NCI-H460 (cell line): ENCODE measurements at places on chromosomes 3 and 15. TPM values are rescaled to one million over a fixed set of nuclear protein-coding genes. Genes with fewer than 3 reads are reported as not detected.

GRCh38 chr3:184733181-184733580, 21.3 kb upstream of the MAGEF1 start:
- DNase-seq = no peak

DNA sequence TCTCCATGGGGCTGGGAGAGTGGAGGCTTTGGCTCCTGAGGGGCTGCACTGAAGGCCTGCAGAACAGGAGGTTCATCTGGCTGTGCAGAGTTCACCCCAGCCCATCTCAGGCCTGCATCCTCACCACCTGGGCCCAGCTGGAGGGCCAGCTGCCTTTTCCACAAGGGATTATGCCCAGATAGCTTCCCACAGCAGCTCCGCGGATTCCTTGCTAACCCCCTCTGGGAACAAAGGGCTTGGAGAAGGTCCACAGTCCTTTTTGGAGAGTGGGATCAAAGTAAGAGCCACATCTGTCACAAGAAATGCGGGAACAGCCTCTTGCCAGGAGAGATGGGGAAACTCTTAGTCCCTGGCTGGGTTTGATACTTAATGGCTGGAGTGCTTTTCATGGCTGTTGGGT, 164.7 kb upstream of the RGMA start:
- DNase-seq = no peak

DNA sequence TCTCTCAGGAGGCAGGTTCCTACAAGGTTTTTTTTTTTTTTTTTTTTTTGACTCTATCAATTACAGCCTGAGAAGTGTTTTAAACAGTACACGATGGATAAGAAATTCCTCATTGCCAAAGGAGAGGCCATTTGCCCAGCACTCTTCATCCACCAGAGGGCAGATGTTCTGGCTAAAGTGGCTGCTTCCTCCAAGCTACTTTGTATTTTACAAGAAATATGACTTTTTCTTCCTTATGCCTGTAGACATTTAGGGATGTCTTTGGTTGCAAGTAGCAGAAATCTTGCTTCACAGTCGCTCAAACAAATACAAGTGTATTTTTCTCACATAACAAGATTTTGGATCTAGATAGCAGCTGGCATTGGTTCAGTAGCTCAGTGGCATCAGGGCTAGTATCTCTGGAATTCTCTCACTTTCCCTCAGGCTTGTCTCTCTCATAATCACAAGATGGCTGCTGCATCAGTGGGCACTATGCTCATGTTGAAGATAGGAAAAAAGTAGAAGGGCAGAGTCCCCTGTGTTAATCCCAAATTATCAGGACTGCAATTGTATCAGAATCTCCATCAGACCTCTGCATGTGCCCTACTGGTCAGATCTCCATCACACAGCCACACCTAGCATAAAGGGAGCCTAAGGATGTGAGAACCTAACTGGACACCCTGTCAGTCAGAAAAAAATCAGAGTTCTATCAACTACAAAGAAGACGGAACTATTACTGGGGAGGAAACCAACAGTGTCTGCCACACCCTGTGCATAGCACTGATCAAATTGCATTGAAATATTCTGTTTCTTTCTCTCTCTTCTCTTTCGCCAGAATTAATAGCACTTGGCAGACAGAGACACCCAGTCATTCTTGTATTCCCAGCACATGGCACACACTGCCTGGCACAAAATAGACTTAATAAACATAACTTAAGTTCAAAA, 138.9 kb upstream of the COL8A1 start:
- DNase-seq = peak; percentile 67

GRCh38 chr3:189340680-189341460, 169.1 kb downstream of the TPRG1 start:
- peak; percentile 12 for DNase-seq

GRCh38 chr3:108914774-108915641, 38.7 kb downstream of the GUCA1C start:
- DNase-seq = peak; percentile 68

GRCh38 chr15:47184003-47184907, 533.0 kb upstream of the SEMA6D start:
- DNase-seq = no peak

GRCh38 chr15:38070778-38071177, 136.3 kb downstream of the TMCO5A start:
- no peak for DNase-seq

DNA sequence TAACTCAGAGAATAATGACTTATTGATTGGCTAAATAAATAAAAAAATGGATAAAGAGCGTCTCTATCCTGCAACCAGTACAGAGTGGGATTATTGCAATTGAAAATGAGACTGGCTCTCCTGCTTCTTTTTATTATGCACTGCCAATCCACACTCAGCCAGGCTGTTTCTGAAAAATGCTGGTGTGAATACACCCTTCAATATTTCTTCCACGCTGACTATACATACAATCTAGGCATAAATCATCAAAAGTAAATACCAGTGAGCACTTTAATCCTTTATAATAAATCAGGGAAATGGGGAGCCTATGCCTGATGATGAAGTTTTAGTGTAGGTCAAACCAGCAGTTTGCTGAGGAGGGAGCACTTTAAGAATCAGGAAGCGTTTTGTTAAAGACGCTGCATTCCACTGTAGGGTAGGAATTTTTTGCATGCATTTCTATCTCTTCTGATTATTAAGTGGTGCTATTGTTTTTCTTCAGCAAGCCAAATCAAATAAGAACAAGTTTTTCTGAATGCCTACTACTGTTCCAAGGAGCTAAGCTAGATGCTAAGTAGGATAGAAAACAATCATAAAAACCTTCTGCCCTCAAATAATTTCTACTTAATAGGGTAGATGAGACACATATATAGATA, 781.5 kb downstream of the TBL1XR1 start:
- no peak for DNase-seq

- DNase-seq = no peak
Measured at GRCh38 chr3:44072601-44073540, 168.8 kb upstream of the TOPAZ1 start.

DNA sequence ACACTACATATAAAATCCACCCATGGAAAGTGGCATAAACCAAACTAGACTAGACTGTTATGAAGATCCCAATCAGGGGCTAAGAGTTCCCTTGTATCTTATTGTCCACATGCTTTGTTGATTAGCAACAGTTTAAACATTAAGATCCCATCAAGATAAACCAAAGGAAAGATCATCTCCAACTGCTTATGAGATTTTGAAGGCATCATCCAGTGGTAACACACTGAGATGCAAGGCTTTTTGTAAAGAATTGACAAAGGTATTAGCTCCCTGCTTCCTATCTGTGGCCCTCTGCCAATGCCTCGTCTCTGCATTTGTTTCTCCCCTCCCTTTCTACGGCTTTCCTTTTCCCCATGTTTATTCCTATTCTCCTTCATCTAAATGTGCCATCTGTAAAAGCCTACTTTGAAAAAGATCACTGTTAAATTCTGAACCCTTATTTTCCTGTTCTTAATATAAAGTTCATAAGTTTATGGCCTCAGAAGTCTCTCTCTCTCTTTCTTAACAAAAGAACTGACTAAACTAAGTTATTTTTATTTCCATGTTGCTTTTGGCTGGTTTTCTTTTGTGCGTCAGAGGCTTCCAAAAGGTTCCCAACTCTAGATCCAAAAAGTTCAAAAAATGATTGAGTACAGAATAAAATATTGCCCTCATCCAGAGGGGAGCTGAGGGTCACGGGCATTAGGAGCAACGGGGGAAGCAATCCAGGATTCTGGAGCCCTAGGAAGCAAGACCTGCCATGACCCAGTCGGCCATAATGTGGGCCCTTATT, 5.5 kb downstream of the PLD1 start:
- DNase-seq = peak; percentile 57

GRCh38 chr3:11307830-11308432, 35.7 kb downstream of the ATG7 start:
- DNase-seq = no peak

- no peak for DNase-seq
Measured at GRCh38 chr3:126983653-126984390, 907 bp downstream of the PLXNA1 start.

DNA sequence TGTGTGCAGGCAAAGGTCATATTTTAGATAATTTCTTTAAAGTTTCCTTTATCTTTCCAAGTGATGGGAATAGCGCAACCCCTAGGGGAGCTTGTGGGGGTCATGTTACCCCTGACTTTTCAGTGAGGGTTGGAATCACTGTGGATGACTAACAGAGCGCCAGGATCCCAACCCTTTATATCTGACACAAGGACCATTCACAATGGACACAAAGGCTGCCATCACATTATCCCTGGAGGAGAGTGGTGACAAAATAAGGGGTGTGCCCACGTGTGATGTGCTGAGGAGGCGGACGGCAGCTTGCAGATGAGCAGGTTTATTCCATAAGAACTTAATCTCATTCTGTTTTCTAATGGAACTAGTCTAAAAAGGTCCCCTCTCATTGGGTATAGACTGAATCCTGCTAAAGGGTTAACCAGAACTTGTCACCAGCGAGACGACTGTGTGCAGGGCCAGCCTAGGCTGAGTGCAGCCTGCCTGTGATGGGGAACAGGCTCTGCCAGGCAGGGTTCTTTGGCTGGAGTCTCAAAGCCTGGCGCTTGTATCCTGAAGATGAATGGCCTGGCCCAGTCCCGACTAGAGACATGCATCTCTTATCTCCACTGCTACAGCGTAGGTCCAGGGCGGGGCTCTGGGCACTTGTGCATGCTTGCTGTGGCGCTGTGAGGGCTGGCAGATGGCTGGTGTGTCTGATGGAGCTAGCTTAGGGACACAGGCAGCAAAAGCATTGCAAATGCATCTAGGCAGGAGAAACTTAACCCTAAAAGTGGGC, 50.2 kb downstream of the CHDH start:
- DNase-seq = no peak

DNA sequence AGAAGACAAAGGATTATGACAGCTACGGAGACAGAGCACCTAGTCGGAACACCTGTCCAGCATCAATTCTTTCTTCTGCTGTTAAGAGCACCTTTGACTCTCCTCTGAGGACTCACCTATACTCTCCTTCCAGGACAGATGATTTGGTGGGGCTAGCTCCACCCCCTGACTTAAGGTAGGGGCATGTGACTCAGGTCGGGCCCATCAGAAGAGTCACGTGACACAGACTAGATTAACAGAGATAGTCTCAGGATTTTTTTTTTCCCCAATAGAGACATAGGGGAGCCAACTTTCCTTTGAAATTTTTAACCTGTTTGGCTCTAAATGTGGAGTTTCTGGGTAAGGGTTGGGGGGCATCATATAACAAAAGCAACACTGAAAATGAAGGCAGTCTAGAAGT, 11.4 kb upstream of the WNT5A start:
- no peak for DNase-seq

- no peak for DNase-seq
Measured at GRCh38 chr15:92101708-92102394, 248.3 kb downstream of the SLCO3A1 start.

DNA sequence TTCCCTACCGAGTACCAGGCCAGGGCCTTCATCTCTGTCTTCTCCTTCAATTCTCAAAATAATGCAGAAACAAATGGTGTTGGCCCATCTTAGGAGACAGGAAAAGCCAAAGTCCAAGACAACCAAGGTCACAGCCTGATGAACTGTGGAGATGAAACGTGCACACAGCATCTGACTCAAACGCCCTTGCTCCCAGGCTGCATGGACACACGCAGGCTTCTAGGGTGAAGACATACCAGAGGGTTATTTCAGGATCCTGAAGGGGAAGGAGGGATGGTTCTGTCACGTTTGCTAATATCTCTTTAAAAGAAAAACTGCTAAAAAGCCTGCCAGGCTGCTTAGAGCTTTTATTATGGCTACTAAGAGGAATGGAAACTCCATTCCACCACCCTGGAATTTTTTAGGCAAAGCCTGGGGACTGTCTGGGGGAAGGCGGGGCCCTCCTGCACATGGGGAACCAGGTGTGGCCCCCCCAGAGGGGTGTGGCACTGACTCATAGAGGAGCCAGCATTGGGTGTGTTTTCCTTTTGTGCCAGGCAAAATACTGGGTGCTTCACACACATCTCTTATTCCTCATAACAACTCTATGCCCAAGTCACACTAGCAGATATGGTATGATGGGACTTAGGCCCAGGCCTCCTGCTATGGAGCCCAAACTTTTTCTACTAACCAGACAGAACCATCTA, 62.9 kb downstream of the UMPS start:
- DNase-seq = no peak

GRCh38 chr3:40240921-40241320, 68.6 kb upstream of the EIF1B start:
- DNase-seq = no peak

- DNase-seq = no peak
Measured at GRCh38 chr3:122944671-122945161, 82.8 kb downstream of the SEMA5B start.

DNA sequence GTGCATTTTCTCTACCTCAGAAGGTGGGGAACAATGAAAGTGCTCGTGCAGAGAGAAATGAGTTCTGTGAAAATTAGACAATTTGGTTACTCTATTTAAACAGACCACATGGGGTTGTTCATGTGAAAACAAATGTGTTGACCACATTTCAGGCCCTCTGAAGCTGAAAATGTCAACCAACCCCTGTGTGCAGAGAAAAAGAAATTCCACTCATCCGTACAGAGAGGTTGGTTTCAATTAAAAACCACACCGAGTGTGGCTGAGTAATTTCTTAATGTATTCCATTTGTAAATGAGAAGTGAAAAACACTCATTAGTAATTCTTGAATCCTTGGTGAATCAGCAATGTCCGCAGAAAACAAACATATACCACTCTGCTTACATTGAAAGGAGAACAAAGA, 46.9 kb upstream of the SLC7A14 start:
- DNase-seq = no peak

- DNase-seq = peak; percentile 76
Measured at GRCh38 chr3:129490273-129490675, 38.2 kb upstream of the RHO start.

DNA sequence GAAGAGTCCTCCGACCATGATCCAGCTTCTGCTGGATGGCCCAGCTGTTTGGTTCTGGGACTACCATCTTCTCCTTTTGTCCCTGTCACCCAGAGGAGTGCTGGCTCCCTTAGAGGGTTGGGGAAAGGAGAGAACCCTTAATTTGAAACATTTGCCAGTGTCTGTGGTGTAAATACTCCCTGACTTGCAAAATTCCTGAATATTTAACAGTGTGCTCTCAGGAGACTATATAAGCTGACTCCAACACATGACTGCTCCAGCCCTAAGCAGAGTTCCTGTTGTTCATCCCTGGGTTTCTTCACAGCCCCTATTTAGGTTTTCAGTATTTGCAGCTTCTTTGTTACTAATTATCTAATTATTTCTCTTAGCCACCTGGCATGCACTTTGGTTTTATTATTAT, 133.1 kb downstream of the CPNE4 start:
- DNase-seq = no peak

Gene MYO5C
- 11.0 and 14.9 TPM in 2 replicates for total RNA-seq

Gene IMPG2
- 0.12 TPM in 1 of 2 replicates, not detected in the other for total RNA-seq

Gene LRTM1
- total RNA-seq = not detected in 2 replicates

Gene TMA7
- 392 and 447 TPM in 2 replicates for total RNA-seq

Gene A4GNT
- not detected in 2 replicates for total RNA-seq

Gene PEAK1
- 2.9 and 3.8 TPM in 2 replicates for total RNA-seq

Gene MYLK
- total RNA-seq = not detected in 2 replicates

Gene CHRM5
- not detected in 2 replicates for total RNA-seq

Gene RSL24D1
- total RNA-seq = 232 and 256 TPM in 2 replicates

Gene PLOD2
- total RNA-seq = 36.0 and 39.5 TPM in 2 replicates
